ENCODE measurements at places on chromosomes 3 and 15. TPM values are rescaled to one million over a fixed set of nuclear protein-coding genes. Genes with fewer than 3 reads are reported as not detected.

Gene ZNF660
- polyA plus RNA-seq: 2.2 TPM

Gene PRICKLE2
- polyA plus RNA-seq: 29.2 TPM

Gene FSIP1
- polyA plus RNA-seq: not detected

Gene CA12
- 87.1 TPM for polyA plus RNA-seq

Gene CHCHD6
- polyA plus RNA-seq: 22.3 TPM

Gene CCR3
- polyA plus RNA-seq: not detected
